Hindlimb muscle (tissue), 1 donor: ENCODE measurements at places on chromosomes 1 and 21. TPM values are rescaled to one million over a fixed set of nuclear protein-coding genes. Genes with fewer than 3 reads are reported as not detected.
A peak's percentile ranks its signal among the peaks of the same experiment; 100 is the strongest.

GRCh38 chr1:243482141-243483022 is 226.5 kb downstream of the SDCCAG8 start:
- DNase-seq: no peak

- no peak for DNase-seq
These were observed 113.0 kb upstream of the VAV3 start for GRCh38 chr1:108077991-108078390.

- DNase-seq: no peak
These were observed 62.8 kb downstream of the CNST start for GRCh38 chr1:246629030-246629429.

- no peak for DNase-seq
These were observed 31.9 kb upstream of the SGIP1 start for GRCh38 chr1:66502086-66502485.

GRCh38 chr1:170682169-170682568 is 18.2 kb downstream of the PRRX1 start:
- no peak for DNase-seq

DNA sequence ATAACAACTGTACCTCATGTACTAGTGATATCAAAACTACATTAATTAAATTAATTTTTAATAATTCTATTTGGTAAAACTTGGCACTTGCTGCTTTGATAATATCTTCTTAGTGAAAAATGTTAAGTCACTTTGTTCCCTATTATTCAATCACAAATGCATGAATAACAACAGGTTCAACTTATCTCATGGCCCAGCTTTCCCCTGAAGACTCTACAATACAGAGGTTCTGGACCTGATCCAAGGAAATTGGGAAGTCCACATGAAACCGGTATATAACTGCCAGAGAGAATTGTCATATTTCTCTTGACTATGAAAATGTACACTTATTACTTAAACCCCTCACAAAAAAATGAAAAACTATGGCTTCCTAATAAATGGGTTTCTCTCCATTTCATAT is 33.9 kb upstream of the PTPRC start:
- no peak for DNase-seq

DNA sequence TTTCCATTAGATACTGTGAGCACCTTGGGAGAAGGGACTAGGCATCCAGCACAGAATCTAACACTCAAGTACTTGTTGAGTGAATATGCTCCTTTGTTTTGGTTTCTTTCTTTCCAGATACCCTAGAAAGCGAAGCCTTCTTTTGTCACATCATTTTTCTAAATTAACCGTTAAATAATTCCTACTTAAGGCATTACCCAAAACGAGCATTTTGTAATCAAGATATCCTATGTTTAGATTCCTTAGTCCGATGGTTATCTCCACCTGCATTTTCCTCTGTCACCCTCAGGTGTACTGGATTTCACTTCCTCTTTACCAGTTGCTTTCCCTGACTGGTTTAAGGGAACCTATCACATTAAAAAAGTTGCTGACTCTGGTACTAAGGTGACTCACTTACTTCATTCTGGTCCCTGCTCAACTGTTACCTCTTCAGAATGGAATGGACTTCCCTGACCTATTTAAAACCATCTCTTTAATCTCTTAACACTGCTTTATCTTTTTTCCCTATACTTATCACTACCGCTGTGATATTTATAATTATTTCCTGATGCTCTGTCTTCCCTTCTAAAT is 3.2 kb downstream of the B3GALNT2 start:
- DNase-seq: no peak

SPRR2E gene
- not detected for polyA plus RNA-seq

- DNase-seq: no peak
These were observed 51.7 kb downstream of the PRKCZ start for GRCh38 chr1:2101946-2102345.

DNA sequence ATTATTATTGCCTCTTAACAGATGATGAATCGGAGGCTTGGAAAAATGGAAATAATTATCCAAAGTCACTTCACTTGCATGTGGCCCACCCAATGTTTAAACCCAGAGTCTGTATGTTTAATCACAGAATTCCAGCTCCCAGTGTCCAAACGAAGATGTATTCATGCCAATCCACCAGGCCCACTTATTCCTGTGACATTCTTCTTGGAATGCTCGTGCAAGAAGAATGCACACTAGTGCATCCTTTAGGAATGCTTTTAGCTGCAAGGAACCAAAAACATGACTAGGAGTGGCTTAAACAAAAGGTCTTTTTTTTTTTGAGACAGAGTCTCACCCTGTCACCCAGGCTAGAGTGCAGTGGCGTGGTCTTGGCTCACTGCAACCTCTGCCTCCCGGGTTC is 8.9 kb upstream of the OPRD1 start:
- DNase-seq: no peak

GRCh38 chr1:76231320-76231719 is 156.8 kb downstream of the ST6GALNAC3 start:
- no peak for DNase-seq

DNA sequence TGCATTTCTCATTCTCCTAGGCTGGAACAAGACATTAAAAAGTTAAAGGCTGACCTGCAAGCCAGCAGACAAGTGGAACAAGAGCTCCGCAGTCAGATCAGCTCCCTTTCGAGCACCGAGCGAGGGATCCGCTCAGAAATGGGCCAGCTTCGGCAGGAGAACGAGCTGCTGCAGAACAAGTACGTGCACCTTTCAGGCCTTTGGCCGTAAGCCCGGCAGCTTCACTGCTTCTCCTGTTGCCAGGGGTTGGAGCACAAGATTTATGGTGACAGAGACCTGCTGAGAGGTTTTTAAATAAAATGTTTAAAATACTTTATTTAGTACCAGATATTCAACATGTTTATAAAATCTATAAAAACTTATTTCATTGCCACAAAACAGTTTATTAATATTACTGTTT is 53.4 kb downstream of the MACO1 start:
- DNase-seq: no peak

- no peak for DNase-seq
These were observed 426.6 kb upstream of the B3GALT2 start for GRCh38 chr1:193613041-193613440.

DNA sequence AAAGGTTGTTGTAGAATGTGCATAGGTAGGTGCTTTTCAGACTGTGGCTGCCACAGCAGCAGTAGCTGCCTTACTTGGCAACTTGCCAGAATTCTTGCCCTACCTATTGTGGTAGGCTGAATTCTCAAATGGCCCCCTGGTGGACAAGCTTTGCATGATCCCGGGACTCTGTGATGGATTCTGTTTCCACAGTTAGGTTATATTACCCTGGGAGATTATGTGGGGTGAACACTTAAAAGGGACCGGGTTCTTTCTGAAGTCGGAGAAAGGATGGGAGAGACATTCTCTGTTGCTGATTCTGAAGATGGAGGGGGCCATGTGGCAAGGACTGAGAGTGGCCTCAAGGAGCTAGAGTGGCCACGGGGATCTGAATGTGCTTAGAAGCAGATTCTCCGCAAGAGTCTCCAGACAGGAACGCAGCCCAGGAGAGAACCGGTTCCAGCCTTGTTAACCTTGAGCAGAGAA is 32.1 kb upstream of the KCNE1 start:
- no peak for DNase-seq

DNA sequence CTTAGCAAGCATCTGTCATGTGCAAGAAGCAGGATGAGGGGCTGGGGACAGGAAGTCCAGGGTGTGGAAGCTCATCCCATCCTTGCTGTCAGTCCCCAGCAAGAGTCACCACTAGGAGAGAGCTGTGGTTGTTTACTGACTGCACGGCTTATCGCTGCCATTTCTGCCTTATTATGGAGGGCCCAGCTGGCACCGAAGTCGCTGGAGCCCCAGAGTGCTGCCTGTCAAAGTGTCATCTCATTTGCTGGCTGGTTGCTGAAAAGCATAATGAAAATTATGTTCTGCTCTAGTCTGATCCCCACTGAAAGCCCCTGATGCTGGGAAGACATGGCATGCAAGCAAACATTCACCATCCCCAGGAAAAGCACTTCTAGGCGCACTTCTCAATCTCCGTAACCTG is 642.7 kb downstream of the NPHP4 start:
- DNase-seq: no peak

DNA sequence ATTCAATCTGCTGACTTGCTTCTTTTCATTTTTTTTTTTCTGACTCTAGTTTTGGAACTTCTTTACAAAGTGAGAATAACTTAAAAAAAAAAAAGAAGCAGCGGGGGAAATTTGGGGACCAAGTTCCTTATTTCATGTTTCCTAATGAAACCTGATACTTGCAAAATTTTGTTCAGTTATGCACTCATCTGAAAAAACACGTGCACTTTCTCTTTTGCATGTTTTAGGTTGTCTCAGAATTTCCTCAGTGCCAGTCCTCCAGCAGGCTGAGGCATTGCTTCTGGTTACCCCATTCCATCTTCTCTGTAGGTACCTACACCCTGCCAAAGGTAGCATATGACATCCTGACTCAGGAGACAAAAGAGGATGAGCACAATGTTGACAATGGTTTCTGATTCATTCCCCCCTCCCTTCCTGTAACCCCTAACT is 299.7 kb downstream of the GRIK1 start:
- DNase-seq: no peak

GRCh38 chr1:87805666-87806378 is 477.1 kb downstream of the LMO4 start:
- peak; percentile 34 for DNase-seq

GRCh38 chr1:168421399-168422004 is 122.3 kb downstream of the XCL2 start:
- no peak for DNase-seq

DNA sequence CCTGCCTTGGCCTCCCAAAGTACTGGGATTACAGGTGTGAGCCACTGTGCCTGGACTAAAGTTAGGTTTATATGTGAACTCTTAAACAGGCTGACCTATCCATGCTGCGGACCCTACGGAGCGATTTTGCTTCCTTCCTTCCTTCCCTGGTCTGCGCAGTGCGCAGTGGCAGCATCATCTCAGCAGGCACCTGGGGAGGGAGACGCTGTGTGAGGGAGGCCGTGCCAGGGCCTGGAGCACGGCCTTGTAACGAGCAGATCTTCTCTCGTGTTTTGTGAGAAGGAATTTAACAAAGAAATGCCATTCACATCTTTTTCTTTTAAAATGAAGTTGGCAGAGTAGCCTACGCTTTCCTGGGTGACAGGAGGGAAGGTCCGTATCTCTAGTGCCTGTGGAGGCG is 45.8 kb downstream of the PKNOX1 start:
- DNase-seq: no peak

DNA sequence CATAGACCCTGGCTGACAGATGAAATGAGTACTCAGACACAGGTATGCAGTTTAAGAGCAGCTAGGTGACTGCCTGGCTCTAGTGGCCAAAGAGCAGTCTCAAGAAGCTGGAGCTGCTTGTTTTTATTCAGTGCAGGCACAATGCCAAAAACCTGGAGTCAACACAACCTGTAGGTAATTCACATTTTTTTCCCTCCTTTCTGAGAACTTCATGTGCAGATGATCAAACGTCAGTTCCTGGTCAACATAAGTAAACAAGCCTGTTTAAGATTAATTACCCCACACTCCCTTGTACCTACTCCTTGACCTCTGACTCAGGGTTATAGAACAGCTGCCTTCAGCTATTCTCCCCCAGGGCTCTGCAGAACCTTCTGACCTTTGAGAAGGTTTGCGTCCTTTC is 17.3 kb upstream of the ACADM start:
- no peak for DNase-seq

GRCh38 chr1:65119951-65120350 is 28.1 kb upstream of the AK4 start:
- no peak for DNase-seq

GRCh38 chr21:45033791-45034555 is 40.4 kb upstream of the ADARB1 start:
- peak; percentile 50 for DNase-seq

SLC37A1 gene
- polyA plus RNA-seq: 2.5 TPM

GRCh38 chr21:22224261-22224660 is 1226.1 kb downstream of the NCAM2 start:
- DNase-seq: no peak

DNA sequence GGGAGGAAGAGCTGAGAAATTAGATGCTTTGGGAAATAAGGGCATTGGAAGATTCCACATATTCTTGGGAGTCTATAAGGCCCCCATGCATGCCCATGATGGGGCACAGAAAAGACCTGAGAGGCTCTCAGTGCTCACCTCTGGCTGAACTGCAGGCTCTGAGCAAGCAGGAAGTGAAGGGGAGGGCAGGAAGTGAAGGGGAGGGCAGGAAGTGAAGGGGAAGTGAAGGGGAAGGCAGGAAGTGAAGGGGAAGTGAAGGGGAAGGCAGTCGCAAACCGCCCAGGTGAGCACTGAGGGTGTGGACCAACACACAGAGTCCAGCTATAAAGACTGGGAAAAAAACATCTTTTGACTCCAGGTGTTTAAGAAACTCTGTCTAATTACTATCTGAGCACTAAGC is 3.5 kb downstream of the KRTAP10-9 start:
- no peak for DNase-seq

GRCh38 chr1:8679929-8680663 is 137.3 kb downstream of the RERE start:
- no peak for DNase-seq

GRCh38 chr1:3403388-3404231 is 50.9 kb upstream of the ARHGEF16 start:
- DNase-seq: no peak

- no peak for DNase-seq
These were observed 57.0 kb downstream of the HIVEP3 start for GRCh38 chr1:41861535-41862383.

SCAF4 gene
- 25.1 TPM for polyA plus RNA-seq

DNA sequence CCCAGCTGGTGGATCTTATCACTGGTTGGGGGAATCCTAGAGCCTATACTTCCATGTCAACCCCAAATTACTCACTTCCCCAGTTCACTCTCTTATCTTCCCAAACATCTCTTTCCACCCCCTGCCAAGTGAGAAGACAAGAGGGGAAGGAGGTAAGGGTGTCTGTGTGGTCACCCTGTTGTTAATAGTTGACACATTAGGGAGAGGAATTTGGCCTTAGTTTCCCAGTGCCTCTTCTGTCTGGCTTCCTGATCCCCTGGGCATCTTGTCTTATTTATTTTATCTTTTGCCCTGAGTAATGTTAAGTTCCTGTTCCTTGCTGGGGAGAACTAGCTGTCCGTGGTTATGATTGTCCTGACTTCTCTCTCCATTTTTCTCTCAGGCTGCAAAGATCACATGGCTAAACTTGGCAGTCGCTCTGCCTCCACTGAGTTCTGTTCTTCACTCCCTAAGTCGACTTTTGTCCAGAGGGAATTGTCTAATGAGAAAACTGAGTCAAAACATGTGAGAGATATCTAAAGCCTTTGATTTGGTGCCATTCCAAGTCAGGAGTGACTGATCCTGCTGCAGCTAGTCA is 157.1 kb upstream of the SYT6 start:
- peak; percentile 33 for DNase-seq

ITGB2 gene
- polyA plus RNA-seq: 21.0 TPM

INSRR gene
- 0.93 TPM for polyA plus RNA-seq

RSPH1 gene
- 0.28 TPM for polyA plus RNA-seq

GRCh38 chr1:47901001-47901575 is 96.1 kb downstream of the TRABD2B start:
- no peak for DNase-seq

DNA sequence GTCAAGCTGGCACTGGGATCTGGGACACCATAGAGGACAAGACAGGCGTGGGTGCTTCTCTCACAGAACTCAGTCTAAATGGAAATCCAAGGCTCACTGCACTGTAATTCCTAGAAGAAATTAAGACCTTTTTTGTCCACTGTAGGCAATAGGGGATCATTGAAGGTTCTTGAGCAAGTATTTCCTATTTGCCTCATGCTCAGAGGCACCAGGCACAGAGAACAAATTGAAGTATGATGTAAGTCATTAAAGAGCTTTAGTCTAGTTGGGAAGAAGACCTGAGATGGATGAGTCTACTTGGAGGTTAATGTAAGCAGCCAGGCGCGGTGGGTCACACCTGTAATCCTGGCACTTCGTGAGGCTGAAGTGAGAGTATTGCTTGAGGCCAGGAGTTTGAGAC is 34.6 kb downstream of the EIF2D start:
- DNase-seq: no peak

MX2 gene
- 2.5 TPM for polyA plus RNA-seq
